ENCODE measurements at places on chromosomes 4 and X.

DNA sequence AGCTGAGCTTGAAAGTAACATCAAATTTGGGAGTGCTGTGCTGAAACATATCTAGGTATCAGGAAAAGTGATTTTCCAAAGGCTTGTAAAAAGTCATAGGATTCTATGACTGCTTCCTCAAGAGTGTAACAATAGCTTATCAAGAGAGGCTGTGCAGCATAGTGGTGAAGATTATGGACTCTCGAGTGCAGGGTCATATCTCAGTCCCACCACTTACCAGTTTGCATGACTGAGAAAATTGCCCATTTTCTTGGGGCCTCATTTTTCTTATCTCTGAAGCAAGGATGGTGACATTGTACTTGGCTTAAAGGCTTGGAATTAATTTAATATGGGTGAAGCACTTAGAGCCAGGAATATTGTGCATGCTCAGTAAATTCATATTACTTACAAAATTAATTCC lies 57.2 kb downstream of the AFF1 start:
- DNase-seq: no peak

DNA sequence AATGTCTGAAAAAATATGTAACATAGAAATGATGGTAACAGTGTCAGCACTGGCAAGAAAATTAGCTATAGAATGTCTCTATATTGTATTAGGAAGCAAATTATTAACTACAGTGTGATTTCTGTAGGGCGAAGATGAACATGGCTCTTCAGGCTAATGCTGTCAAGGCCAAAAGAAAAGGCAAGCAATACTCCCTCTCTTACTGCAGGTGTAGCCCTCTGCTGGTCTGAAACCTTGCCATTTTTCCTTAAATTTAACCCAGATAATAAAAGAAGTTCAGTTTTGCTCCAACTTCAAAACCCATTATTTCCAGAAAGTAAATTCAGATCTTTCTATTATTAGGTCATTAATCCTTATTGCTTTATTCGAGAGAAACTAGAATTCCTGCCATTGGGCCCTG lies 215.9 kb downstream of the LRBA start:
- no peak for DNase-seq

DNA sequence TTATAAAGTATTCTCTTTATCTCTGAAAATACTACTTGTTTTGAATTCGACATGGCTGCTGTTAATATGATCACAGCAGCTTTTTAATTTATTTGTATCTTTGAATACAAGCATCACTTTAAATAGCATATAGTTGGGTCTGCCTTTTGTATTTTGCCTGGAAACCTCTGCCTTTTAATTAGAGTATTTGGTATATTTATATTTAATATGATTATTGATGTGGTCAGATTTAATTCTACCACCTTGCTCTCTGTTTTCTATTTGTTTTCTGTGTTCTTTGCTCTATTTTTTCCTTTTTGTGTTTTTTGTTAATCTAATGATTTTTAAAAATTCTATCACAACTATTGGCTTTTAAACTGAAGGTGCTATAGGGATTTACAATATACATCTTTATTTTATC lies 21.7 kb downstream of the STK32B start:
- no peak for DNase-seq

- DNase-seq: peak; percentile 6
These were observed 22.0 kb downstream of the ATP5ME start for GRCh38 chr4:651884-652642.

- no peak for DNase-seq
These were observed 61.0 kb downstream of the ZCCHC12 start for GRCh38 chrX:118884552-118885138.

- DNase-seq: no peak
These were observed 39.2 kb downstream of the MTHFD2L start for GRCh38 chr4:74197080-74197479.

GRCh38 chr4:43112139-43112538 lies 219.6 kb downstream of the GRXCR1 start:
- DNase-seq: no peak

DNA sequence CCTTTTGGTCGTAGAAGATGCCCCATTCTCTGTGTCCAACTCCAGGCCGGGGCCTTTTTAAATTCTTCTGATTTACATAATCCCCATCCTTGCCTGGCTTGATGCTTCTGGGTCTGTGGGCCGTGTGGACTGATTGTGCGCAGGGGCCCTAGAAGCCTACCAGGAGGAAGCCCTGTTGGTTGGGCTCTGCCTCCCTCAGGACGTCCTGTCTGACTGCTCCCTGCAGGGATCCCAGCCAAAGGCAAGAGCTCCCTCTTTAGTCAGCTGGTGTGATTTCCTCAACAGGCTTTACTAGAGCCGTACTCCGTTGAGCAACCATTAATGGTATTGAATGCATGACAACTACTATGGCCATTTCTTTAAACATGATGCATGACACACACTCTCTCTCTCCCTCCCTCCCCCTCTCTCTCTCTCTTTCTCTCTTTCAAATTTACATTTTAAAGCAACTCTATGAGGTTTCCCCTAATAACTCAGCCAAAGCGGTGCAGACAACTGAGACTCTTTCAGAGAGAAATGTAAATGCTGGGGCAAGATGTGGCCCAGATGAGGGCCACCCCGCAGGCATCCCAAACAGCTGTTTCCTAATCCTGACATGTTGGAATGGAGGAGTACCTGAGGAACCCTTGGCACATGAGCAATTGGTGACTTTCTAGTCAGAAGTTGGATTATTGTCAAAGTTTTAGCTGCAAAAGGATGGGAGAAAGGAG lies 117.3 kb downstream of the DRD5 start:
- peak; percentile 71 for DNase-seq

DNA sequence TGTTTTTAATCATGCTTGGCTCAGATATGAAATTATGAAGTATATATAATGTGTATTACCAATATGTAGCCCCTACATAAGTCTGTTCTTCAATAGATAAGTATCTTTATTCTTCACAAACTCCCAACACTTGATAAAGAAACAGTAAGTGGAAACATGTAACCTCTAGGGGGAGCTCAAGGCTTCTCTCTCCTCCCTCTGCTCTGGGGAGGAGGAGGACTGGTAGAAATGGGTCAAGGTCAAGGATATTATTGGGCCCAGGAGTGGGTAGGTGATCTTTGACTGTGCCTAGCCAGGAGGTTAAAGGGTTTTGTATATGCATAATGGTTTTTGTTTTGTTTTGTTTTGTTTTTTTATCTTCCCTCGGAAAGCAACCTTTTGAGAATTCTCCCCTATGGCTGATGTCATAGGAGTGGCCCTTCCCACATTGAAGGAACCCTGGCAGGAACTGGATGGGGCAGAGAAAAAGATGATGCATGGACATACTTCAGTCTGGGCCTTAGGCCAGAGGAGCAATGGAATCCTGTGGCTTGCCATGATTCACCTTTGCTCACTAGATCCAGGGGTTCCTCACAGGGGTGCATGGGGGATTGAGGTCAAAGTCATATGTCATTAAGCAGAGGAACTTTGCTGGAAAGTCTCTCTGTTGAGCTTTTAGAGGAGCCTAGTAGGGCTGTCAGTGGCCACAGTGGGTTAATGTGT lies 460.3 kb downstream of the MID1IP1 start:
- no peak for DNase-seq

- DNase-seq: no peak
These were observed 79.9 kb downstream of the MAOA start for GRCh38 chrX:43735957-43736356.

- no peak for DNase-seq
These were observed 4.5 kb downstream of the ANXA5 start for GRCh38 chr4:121692261-121692660.

All from right hindlimb (tissue), 1 donor.